ENCODE measurements at places on chromosomes 12 and 14.

DNA sequence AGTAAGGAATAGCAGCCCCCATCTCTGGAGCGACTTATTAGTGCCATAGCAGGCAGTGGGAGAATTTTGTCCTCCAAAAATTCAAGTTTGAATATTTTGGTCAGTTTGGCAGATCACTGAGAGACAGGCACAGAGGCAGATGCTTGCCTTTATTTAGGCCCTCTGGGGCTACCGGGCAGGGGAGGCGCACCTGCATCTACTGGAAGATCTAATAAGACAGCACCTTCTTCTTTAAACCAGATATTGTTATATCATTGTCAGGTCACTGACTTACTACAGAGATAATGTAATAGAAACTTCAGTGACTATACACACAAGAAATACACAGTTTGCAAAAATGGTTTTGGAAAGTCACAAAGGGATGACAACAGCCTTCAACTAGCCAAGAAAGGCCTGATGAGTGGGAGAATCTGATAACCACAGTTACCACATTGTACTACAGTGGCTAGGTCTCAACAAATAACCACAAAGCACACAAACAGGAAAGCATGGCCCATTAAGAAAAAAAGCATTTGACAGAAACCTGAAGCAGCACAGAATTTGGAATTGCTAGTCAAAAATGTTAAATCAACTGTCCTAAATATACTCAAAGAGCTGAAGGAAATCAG lies 56.8 kb downstream of the CDK17 start:
- no peak for DNase-seq

GRCh38 chr12:27545665-27546064 lies 21.7 kb downstream of the PPFIBP1 start:
- no peak for DNase-seq

DNA sequence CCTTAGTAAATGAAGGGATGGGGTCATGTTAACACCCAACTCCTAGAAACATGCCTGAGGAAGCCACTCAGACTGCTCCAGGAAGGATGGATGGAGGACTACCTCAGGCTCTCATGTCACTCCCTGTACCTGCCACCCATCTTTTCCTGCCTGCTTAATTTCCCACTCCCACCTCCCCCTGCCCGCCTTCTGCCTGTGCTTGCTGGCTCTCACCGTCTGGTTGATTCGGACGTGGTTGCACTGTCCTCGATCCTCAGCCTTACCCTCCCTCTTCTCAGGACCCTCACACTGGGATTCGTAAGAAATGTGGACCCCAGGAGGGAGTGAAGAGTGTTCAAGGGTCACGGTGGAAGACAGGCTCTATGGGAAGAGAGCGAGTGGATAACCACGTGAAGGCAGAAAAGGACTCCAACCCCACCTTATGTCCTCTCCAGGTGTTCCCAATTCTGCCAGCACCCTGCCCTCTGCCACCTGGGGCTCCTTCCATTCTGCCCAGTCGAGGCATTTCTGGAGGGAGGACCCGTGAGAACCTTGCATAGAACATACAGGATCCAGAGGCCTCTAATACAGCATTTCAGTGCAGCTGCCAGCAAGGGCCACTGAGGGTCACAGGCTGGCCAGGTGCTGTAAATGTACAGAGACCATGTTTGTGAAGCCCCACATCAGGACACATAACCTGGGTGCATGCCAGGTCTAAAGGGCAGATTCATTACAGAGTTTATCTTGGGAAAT lies 12.9 kb downstream of the ITGB7 start:
- no peak for DNase-seq

DNA sequence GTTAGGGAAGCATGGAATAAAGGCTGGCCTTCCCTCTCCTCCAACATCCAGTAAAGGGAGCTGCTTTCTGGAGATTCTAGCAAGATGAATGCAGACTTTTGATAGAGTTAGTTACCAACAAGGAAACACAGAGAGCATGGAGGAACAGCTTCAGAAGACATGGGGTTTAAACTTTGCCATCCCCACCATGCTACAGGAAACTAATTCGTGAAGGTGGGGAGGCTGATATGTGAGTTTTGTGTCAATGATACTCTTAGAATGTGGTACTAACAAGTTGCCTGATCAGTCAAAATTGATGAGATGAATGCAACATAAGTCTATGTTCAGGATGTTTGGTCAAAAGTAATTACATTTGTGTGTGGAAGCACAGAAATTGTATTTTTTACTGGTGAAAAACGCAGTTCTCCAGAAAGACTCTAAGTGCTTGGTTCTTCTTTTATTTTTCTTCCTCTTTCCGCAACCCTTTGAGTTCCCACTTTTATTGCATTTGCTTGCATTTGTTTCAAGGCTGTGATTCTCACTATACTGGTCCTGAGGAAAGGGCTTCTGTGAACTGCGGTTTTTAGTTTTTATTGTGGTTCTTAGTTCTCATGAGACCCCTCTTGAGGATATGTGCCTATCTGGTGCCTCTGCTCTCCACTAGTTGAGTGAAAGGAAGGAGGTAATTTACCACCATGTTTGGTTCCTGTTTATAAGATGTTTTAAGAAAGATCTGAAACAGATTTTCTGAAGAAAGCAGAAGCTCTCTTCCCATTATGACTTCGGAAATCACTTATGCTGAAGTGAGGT lies at the start of gene CLEC4A:
TSS of gene CLEC4A (plus strand) at position 494 of the 789 bp plus-strand sequence. CDS start at position 756, 262 bp downstream.
- DNase-seq, result no peak

DNA sequence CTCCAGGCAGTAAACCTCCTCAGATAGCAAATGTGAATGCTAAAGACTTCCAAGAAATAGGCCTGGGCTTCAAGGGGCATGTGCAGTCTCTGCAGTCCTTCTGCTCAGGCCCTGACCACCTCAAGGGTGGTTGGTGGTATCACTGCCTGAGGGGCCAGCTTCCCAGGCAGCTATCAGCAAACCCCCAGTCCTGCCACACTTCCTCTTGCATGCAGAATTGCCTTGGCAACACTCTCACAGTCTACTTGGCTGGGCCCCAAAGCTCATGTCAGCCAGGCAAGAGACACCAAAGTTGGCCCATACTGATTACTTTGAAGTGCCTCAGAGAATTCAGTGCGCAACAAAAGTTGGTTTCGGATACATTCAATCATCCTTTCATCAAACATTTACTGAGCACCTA lies 3.5 kb upstream of the ASB8 start:
- no peak for DNase-seq
